ENCODE measurements at places on chromosomes 7 and 10.

- no peak for DNase-seq
These were observed 50.5 kb upstream of the NRP1 start for GRCh38 chr10:33385015-33385414.

GRCh38 chr7:93575555-93576399 lies 1.3 kb upstream of the CALCR start:
- DNase-seq, result no peak

- DNase-seq, result no peak
These were observed 294.5 kb upstream of the SEMA3C start for GRCh38 chr7:81213394-81213793.

DNA sequence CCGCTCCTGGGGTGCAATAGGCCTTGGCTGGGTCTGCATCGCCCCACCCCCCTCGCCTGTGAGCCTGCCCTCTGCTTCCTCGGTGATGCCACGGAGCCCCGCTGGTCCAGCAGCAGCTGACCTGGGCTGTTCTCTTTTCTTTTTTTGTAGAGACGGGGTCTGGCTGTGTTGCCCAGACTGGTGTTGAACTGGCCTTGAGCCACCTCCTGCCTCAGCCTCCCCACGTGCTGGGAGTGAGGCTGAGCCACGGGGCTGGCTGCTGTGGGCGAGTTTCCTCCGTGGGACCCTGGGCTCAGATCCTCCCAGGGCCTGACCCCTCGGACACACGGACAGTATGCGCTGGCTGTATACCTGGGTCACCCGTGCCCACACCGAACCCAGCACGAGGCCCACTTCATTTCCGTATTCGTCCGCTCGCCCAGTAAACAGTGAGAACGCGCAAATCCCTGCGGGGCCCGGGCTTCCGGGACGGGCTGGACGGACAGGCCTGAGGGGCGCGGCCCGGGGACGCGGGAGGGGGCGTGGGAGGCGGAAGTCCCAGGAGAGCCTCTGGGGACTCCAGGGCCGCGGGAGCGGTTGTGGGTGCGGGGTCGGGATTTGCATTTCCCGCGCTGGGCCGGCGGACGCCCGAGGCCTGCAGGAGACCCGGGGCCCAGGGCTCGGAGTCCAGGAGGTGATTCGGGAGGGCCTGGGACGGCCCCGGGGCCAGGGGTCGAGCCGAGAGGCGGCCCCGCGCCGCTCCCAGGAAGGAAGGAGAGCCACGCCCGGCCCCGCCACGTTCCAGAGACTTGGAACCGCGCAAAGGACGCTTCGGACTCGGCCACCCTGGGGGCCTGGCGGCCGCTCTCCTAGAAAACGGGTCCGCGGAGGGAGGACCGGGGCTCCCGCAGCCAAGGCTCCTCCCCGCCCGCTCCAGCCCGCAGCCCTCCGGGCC lies 57.7 kb upstream of the DNAJB6 start:
- no peak for DNase-seq

DNA sequence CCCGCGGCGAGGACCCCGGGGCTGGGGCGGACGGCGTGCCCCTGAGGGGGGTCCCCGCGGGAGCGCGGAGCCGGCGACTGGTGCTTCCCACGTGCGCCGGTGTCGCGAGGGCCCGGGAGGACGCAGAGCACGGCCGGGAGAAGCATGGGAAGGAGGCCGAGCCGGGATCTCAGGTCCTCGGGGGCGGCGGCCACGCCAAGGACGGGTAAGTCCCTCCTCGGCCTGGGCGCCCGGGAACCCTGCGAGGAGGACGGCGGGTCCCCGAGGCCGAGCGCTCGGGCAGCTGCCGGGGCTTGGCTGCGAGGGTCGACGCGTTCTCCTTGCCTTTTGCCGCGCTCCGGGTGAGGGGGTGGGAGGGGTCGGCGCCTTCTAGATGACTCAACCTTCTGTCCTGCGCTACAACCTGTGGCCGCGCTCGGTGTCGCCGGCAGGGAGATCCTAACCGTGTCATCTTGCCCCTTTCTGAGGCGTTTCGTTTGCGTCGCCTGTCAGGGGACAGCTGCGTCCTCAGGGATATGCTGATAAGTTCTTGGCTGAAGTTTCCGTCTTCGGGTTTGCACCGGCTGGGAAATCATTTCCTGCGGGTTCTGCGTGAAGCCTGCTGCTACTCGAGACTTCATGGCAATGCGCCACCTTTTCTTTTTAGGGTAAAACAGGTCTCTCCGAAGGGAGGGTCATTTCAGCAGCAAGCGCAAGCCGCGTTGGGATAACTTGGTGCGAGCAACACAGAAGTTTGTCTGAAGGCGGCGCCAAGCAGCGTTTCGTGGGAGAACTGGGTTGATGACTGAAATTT lies 529 bp downstream of the TASOR2 start:
- peak; percentile 63 for DNase-seq

DNA sequence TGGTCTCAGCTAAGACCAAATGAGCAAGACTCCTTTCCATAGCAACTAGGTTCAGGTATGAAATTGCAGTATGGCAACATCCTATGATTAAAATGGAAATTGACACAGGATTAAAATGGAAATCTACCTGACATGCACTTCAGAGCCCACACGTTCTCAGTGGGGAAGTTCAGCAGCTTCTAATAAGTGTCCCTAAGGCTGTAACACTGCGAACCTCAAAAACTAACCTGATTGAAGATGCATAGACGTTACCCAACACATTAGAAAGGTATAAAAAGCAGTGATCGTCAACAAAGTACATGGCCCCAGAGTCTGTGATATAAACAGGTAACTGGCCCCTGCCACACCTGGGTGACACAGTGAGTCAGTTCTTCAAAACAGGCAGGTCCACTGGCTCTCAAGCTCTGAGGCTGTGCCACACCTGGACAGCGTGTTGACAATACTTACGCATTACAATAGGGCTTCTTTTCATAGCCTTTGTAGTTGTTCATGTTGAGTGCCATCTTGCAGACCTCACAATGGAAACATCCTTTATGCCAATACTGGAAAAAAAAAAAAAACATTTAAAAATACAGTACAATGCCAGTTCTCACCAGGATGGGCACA lies 274.9 kb upstream of the NEBL start:
- no peak for DNase-seq

- DNase-seq, result no peak
These were observed 162.5 kb downstream of the GPR37 start for GRCh38 chr7:124603066-124603465.

DNA sequence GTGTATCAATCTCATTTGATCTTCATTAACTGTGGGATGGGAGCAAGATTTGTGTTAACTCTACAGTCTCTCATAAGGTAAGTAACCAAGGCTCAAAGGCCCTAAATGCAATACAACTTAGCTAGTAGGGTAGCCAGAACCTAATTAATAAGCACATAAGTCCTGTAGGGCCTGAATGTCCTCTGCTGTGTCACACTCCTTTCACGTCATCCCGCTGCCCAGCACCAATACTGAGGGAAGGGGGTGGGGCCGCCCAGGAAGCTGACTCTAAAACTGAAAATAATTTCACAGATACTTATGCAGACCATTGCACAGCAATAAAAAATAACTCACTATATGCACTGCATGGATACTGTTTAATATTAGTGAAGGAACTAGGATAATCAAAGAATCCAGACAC lies 13.7 kb downstream of the CCDC6 start:
- no peak for DNase-seq
